ENCODE measurements at places on chromosomes 7 and 10. TPM values are rescaled to one million over a fixed set of nuclear protein-coding genes. Genes with fewer than 3 reads are reported as not detected.
A peak's percentile ranks its signal among the peaks of the same experiment; 100 is the strongest.

GRCh38 chr7:130940326-130940725 is 206.3 kb upstream of the KLF14 start:
- no peak overlapping the region for H3K4me3 ChIP-seq
- H3K27me3 ChIP-seq: no peaks in the 10 kb centered on the region
- DNase-seq: no peak
- H3K4me1 ChIP-seq: peaks cover 58% of the 10 kb centered on the region
- peaks cover 16% of the 10 kb centered on the region for H3K36me3 ChIP-seq

BAMBI gene
- 0.41 TPM for total RNA-seq

DNA sequence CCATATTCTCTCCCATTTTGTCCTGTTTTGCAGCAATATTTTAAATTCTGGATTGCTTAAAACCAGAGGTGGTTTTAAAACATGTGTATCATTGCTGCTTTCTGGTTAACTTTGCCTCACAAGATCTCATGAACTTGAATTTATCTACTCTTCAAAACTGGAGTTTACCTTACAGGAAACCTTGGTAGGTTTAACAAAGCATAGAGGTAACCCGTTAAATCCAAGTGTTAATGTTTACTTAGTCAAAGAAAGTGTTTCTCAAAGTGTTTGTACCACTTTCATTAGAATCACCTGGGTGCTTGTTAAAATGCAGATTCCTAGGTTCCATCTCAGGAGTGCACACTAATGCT is 44.0 kb upstream of the VDAC2 start:
- no peaks in the 10 kb centered on the region for H3K27me3 ChIP-seq
- H3K27ac ChIP-seq: peak overlapping the region; percentile 72
- DNase-seq: no peak
- H3K36me3 ChIP-seq: no peaks in the 10 kb centered on the region
- H3K4me3 ChIP-seq: no peak overlapping the region

- H3K27ac ChIP-seq: no peak overlapping the region
- no peaks in the 10 kb centered on the region for H3K36me3 ChIP-seq
- H3K27me3 ChIP-seq: peaks cover 25% of the 10 kb centered on the region
- H3K4me3 ChIP-seq: no peak overlapping the region
- H3K4me1 ChIP-seq: no peaks in the 10 kb centered on the region
- no peak for DNase-seq
Measured at GRCh38 chr10:133189256-133189655, 29.2 kb downstream of the KNDC1 start.

- no peaks in the 10 kb centered on the region for H3K27me3 ChIP-seq
- H3K4me3 ChIP-seq: no peak overlapping the region
- no peaks in the 10 kb centered on the region for H3K4me1 ChIP-seq
- H3K36me3 ChIP-seq: peaks cover 52% of the 10 kb centered on the region
- no peak overlapping the region for H3K27ac ChIP-seq
Measured at GRCh38 chr7:140342727-140343514, 55.4 kb downstream of the SLC37A3 start.

DNA sequence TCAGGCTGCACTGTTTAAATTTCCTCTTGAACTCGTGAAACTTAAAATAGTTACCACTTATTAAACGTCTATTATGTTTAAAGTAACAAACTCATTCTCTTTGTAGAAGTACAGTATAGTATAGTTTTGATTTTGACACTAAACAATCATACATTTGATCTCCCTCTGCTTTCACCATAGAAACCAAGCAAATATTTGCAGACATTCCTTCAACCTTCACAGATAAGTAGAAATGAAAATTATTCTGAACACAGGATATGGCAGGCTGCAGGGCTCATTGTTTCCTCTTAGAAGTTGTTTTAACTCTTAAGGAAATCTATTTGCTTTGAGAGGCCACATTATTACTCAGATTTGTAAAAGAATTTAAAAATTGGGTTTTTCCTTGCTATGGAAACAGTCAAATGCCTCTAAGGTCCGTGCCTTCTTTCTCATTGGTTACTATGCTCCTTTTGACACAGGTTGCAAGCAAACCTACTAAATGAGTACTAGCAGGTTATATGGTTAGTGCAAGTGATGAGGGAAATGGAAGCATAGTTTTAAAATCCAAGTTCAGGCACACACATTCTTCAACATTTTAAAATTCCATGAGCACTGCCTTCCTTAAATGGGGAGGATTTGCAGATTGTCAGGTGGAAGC is 92.8 kb upstream of the FAM133B start:
- DNase-seq: no peak
- peak overlapping the region; percentile 67 for H3K27ac ChIP-seq
- H3K27me3 ChIP-seq: no peaks in the 10 kb centered on the region

GRCh38 chr7:103343332-103343731 is 1.2 kb downstream of the DNAJC2 start:
- H3K36me3 ChIP-seq: peaks cover 30% of the 10 kb centered on the region
- H3K4me3 ChIP-seq: peak overlapping the region; percentile 94
- DNase-seq: no peak
- peaks cover 17% of the 10 kb centered on the region for H3K4me1 ChIP-seq
- H3K27ac ChIP-seq: peak overlapping the region; percentile 77
- no peaks in the 10 kb centered on the region for H3K27me3 ChIP-seq

DNA sequence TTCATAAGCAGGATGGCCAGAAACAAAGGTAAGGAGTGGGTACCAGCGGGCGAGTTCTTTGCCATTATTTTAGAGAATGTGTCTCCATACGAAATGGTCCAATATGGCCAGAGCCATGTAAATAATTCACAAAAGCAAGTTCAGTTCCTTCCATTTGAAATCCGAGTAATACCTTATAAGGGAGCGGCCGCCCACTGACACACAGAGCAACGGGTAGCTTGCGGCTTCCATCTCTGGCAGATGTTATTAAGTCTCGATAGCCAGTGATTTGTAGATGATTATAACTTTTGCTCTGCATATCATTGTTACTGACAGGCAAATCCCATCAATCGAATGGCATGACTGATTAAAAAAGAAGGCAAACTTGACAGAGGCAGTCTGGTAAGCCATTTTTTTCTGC is 63.2 kb downstream of the GFRA1 start:
- no peaks in the 10 kb centered on the region for H3K36me3 ChIP-seq
- H3K4me3 ChIP-seq: no peak overlapping the region
- H3K27ac ChIP-seq: no peak overlapping the region
- no peaks in the 10 kb centered on the region for H3K27me3 ChIP-seq
- DNase-seq: no peak

CLIP2 gene
- total RNA-seq: 6.3 TPM

- peaks cover 41% of the 10 kb centered on the region for H3K4me1 ChIP-seq
- H3K27ac ChIP-seq: peak overlapping the region; percentile 32
- H3K4me3 ChIP-seq: no peak overlapping the region
- no peak for DNase-seq
- no peaks in the 10 kb centered on the region for H3K27me3 ChIP-seq
- peaks cover 32% of the 10 kb centered on the region for H3K36me3 ChIP-seq
Measured at GRCh38 chr7:149283321-149283720, 21.3 kb downstream of the ZNF783 start.

GRCh38 chr7:50508471-50508943 is 56.7 kb downstream of the DDC start:
- no peaks in the 10 kb centered on the region for H3K36me3 ChIP-seq
- H3K27ac ChIP-seq: no peak overlapping the region
- peaks cover 15% of the 10 kb centered on the region for H3K27me3 ChIP-seq
- H3K4me1 ChIP-seq: no peaks in the 10 kb centered on the region
- H3K4me3 ChIP-seq: no peak overlapping the region

GRCh38 chr10:6514180-6514579 is 65.9 kb downstream of the PRKCQ start:
- H3K4me3 ChIP-seq: no peak overlapping the region
- H3K27ac ChIP-seq: peak overlapping the region; percentile 36
- peaks cover 4% of the 10 kb centered on the region for H3K36me3 ChIP-seq
- no peaks in the 10 kb centered on the region for H3K27me3 ChIP-seq
- peaks cover 37% of the 10 kb centered on the region for H3K4me1 ChIP-seq

GRCh38 chr10:118908557-118909256 is 120.8 kb upstream of the NANOS1 start:
- H3K27ac ChIP-seq: no peak overlapping the region
- H3K27me3 ChIP-seq: peaks cover 20% of the 10 kb centered on the region
- no peaks in the 10 kb centered on the region for H3K36me3 ChIP-seq

GNGT1 gene
- not detected for total RNA-seq

Measured in T-cell (primary cell).